NCI-H2081 (cell line): ENCODE measurements at places on chromosomes 16 and 17.
A peak's percentile ranks its signal among the peaks of the same experiment; 100 is the strongest.

- no peak for DNase-seq
These were observed 31.4 kb downstream of the PDIA2 start for GRCh38 chr16:314351-314750.

GRCh38 chr17:39173526-39174274 is 7.7 kb upstream of the ARL5C start:
- no peak for DNase-seq

DNA sequence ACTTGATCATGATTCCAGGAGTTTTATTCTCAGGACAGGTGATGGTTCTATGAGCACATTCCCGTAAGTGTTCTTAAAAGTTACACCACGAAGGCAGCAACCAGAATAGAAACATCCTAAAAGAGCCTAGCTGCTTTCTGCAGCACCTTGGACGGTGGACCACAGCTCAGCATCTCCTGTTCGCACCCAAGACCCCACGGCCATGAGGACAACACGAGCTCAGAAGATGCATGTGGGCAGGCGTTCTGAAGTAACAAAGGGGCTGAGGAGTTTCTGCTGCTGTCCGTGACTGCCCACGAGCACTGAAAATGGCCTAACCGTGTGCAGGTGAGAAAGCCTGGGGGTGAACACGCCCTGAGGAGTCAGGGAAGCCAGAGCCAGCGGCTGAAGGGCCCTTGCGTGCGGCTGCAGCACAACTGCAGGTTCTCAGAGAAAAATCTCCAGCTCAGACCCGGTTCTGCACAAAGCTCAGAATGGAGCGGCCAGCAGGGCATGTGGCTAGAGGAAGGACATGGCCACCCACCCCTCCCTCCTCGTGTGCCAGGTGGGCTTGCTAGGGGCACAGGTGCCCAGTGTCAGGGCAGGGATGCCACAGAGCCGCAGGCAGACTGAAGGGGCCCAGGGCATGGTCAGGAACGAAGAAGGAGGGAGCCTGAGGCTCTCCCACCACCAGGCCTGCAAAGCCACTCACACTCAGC is 10.8 kb upstream of the C16orf95 start:
- no peak for DNase-seq

DNA sequence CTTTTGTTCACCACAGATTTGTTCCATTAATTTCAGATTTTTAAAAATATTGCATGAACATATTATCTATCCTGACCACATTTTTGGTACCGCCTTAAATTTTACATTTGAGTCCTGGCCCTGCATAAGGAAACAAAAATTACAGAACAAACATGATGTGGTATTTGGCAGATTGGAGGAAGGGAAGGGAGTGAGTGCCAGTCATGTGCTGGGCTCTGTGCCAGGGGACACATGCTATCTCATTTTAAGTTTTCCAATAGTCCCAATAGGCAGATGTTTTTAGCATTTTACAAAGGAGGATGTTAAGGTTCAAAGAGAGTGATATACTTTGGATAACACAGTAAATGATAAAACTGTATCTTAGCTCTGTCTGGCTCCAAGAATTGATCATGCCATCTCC is 185.1 kb downstream of the CDK5R1 start:
- DNase-seq = peak; percentile 2

DNA sequence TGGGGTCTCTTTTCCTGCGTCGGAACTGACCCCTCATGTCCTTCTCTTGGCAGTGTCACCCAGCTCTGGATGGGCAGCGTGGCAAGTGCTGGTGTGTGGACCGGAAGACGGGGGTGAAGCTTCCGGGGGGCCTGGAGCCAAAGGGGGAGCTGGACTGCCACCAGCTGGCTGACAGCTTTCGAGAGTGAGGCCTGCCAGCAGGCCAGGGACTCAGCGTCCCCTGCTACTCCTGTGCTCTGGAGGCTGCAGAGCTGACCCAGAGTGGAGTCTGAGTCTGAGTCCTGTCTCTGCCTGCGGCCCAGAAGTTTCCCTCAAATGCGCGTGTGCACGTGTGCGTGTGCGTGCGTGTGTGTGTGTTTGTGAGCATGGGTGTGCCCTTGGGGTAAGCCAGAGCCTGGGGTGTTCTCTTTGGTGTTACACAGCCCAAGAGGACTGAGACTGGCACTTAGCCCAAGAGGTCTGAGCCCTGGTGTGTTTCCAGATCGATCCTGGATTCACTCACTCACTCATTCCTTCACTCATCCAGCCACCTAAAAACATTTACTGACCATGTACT is 13.2 kb downstream of the IGFBP4 start:
- DNase-seq = no peak

DNA sequence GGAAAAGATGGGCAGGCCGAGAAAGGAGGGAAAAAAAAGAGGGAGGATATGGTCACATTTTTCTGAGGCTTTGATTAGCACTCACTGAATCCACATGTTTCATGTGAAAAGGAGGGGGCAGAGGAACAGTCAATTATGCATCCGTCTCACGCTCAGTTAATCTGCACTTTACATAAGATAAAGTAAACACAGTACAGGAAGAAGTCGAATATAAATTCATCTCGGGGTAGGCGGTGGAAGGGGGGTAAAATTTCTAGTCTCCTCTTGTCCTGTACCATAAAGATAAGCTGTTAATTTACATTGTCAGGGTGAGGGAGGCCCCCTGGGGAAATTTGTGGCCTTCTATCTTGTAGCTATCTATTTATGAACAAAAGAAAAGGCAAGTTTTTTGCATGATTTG is 73.1 kb upstream of the CES5A start:
- peak; percentile 1 for DNase-seq

DNA sequence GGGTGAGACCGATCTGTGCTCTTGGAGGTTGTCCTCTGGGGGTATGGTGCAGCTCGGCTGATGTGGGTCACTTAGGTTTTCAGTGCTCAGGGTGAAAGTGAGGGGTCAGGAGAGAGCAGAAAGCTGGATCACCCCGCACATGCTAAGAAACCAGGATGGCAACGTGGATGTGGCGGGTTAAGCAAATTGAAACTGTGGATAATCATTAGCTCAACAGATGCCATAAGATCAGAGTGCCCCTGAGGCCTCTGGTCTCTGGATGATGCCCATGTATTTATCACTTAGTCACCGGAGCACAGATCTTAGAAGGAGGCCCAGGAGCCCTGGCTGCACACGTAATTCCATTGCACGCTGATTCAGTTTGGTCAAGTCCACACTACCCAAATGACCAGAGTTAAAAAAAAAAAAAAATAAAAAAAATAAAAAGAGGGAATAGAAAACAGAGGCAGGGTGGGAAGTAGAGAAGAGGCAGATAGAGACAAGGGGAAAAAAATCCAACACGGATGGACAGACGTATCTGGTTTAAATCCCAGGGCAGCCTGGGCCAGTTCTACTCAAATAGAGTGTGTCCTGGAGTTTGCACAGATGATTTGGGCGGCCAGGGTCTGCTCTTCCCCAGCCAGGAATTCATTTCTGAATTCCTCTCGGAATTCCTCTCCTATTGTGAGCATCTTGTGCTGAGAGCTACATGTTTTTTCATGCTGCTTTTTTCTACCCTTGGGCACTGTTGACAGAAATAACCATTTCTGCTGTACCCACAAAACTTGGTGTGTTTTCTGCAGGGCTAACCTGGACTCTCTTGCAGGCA is 378.3 kb downstream of the CPPED1 start:
- no peak for DNase-seq

- no peak for DNase-seq
These were observed 255.5 kb upstream of the TBX2 start for GRCh38 chr17:61144137-61144536.

- DNase-seq = no peak
These were observed 18.1 kb upstream of the ITPRIPL2 start for GRCh38 chr16:19095654-19096053.

DNA sequence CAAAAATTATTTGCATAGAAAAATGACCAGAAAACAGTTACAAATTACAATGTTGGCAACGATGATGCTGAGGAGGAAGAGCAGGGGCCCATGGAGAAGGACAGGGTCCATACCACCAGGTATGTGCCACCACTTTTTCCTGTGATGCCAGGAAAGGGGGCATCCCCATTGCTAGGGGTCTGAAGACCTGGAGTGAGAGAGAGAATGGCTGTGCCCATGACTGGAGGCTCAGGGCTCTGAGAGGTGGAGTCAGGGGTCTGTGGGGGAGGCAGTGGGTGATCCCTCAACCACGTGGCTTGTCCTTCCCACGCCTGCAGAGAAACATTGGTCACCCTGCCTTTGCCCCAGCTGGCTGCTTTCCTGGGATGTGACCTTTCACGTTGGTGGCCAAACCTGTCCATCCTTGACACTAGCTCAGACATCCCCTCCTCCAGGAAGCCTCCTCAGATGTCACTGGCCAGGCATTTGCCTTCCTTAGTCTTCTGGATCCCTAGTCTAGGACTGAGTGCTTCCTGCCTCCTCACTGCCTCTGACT is 51.4 kb downstream of the SOCS1 start:
- no peak for DNase-seq

DNA sequence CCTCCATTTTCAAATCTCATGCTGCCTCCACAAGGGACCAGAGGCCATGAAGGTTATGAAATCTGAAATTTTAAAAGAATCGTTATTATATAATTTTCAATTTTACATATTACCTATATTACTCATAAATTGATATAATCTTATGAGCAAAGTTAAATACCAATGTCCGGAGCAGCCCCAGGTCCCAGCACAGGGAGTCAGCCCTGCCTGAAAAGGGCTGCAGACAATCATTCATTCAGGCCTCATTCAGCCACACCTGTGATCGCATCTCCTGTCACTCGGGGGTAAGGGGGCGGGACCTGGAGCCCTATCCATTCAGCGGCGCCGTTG is 172.5 kb downstream of the AHSP start:
- peak; percentile 86 for DNase-seq

DNA sequence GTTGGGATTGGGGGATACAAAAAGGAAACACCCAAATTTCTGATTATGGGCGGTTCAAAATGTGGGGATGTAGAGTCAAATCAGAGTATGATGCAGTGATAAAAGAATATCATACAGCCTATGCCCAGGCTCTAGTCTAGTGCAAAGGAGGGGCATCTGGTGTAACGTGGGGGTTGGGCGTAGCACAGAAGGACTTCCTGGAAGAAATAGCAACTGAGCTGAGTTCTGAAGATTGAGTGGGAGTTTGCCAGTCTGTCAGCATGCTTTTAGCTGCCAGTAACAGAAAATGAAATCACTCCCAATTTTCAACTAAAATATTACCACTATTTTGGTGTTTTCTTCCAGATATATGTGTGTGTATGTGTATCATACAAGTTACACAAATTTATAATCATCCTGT is 196.9 kb downstream of the SPECC1 start:
- no peak for DNase-seq

- no peak for DNase-seq
These were observed 78.0 kb downstream of the RAP1GAP2 start for GRCh38 chr17:2874189-2874686.
